NCI-H1092 (cell line): ENCODE measurements at places on chromosomes 7 and 10.

GRCh38 chr10:117754770-117755658 lies 212.5 kb downstream of the EMX2 start:
- no peak for DNase-seq

DNA sequence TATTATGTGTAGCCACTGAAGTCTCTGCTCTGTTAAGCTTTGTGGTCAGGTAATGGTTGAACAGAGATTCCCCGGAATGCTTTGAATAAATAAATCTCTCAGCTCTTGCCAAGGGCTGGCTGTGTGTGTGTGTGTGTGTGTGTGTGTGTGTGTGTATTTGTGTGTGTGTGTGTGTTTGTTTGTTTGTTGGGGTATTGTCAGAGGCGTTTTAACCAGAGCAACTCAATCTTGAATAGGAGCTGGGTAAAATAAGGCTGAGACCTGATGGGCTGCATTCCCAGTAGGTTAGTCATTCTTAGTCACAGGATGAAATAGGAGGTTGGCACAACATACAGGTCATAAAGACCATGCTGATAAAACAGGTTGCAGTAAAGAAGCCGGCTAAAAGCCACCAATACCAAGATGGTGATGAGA lies 256.2 kb upstream of the CACNA2D1 start:
- DNase-seq = no peak

DNA sequence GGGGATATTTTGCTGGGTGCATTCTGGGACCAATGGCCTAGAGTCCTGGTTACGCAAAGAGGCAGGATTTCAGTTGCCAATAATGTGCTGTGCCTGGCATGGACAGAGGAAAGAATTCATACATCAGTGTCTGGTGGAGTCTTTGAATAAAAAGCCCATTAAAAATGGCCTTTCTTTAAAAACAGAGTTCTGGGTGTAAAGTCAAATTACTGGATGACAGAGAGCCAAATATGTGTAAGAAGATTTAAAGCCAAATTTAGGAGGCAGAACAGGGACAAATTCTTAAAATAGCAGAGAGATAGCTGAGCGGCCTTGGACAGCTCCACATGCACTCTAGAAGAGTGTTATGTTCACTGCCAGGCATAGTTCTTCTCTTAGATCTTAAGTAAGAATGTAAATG lies 60.8 kb upstream of the MEOX2 start:
- no peak for DNase-seq

DNA sequence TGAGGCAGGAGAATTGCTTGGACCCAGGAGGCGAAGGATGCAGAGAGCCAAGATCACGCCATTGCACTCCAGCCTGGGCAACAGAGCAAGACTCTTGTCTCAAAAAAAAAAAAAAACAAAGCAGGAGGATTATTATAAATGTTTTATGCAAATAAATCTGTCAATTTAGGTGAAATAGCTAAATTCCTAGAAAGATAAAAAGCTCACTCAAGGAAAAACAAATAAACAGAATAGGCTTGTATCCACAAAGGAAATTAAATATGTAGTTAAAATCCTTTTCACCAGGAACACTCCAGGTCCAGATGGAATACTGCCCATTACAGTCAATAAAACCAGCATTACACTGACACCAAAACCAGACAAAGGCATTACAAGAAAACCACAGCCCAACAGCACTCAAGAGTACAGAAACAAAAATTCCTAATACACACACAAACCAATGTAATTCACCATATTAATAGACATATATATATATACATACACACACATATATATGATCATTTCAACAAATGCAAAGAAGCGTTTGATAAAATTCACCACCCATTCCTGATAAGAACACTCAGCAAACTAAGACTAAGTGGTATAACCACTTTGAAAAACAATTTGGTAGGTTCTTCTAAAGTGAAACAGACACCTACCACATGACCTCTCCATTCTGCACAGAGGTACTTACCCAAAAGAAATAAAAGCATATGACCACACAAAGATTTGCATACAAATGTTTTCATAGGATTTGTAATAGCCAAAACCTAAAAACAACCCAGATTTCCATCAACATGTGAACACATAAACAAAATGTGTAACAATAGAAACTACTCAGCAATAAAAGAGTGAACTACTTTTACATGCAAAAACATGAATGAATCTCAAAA lies 38.8 kb downstream of the ABI1 start:
- DNase-seq = no peak

DNA sequence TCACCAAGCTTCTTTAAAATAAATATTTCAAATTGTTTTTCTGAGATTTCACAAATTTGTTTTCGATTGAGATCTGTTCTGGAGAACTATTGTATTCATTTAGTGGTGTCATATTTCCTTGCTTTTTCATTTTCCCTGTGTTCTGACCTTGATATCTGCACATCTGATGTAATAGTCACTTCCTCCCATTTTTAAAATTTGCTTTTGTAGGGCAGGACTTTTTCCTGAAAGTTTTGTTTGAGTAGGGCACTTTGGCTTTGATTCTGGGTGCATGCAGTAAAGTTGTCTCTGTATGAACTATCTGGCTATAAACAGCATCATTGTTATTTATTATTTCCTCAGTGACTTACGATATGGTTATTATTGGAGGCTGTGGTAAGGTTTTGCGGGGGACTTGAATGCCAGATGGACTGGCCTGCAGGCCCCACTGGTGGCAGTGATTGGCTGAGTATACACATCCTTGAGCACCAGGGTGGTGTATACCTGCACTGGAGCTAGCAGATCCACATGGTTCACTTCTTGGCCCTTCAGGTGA lies 83.6 kb downstream of the CSTF2T start:
- no peak for DNase-seq

DNA sequence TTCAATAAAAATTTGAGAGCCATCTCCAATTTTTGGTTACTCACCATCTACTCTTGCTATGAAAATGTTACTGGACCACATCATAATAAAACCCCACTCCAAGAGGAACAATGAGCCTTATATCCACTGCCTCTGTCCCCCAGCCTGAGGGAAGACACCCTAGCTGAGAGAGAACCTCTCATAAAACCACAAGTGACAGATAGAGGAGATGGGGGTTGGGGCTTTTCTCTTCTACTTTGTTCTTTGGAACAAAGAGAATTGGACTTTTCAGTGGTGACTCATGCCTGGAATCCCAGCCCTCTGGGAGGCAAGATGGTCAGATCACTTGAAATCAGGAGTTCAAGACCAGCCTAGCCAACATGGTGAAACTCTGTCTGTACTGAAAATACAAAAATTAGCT lies 27.6 kb upstream of the TAS2R16 start:
- DNase-seq = no peak

- DNase-seq = peak; percentile 7
Observed at GRCh38 chr7:128666200-128666599, 5.9 kb upstream of the GARIN1A start.

- no peak for DNase-seq
Observed at GRCh38 chr10:49309691-49310411, 10.9 kb downstream of the C10orf71 start.

DNA sequence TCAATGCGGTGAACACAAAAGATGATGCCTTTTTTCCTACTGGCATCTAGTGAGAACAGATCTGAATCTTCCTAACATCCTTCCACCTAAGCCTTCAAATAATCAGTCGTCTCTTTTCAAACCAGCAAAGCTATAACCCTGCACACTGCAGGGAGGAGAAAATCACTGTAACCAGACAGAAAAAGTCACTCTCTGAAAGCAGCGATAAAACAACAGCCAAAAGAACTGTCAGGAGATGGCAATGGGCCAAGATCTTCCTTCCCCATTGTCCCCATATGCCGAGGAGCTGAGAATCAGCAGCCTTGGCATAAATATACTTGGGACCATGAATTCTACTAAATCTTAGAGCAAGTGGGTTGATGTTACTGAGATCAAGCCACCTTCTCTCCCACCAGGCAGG lies 13.1 kb downstream of the FZD9 start:
- DNase-seq = no peak

GRCh38 chr7:2475678-2476015 lies 551 bp downstream of the GRIFIN start:
- no peak for DNase-seq

GRCh38 chr7:107505997-107506673 lies 36.3 kb downstream of the GPR22 start:
- peak; percentile 56 for DNase-seq

GRCh38 chr10:72257051-72257892 lies 16.5 kb upstream of the DDIT4 start:
- DNase-seq = no peak

DNA sequence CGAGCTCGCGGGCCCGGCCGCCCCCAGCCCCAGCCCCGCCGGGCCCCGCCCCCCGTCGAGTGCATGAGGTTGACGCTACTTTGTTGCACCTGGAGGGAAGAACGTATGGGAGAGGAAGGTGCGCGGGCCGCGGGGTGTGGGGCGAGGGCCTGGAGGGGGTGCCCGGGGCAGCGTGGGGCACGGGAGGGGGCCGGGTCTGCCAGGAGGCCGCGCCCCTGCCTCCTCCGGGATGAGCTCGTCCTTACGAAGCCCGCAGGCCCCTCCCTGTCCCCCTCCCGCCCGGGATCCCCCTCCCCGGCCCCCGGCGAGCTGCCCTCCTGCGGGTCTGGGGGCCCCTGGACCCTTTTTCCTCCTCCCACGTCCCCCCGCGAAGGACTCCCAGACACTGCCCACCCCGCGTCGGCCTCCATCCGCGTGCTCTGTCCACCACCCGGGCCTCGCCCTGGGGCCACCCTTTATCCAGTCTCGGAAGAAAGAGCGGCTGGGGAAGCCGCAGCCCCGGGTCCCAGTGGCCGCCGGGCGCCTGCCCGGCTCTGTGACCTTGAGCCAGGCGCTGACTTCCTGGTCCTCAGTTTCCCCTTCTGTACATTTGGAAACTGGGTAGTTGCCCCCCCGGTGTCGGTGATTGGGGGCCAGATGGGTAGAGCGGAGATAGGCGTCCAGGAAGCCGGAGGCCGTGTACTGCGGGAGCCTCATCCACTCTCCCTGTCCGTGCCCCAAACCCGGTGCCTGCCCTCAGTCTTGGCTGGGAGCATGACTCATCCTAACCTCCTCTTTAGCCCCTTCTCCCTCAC lies 521 bp downstream of the LIMK1 start:
- peak; percentile 68 for DNase-seq

GRCh38 chr10:97764519-97764931 lies 7.3 kb downstream of the SFRP5 start:
- no peak for DNase-seq

DNA sequence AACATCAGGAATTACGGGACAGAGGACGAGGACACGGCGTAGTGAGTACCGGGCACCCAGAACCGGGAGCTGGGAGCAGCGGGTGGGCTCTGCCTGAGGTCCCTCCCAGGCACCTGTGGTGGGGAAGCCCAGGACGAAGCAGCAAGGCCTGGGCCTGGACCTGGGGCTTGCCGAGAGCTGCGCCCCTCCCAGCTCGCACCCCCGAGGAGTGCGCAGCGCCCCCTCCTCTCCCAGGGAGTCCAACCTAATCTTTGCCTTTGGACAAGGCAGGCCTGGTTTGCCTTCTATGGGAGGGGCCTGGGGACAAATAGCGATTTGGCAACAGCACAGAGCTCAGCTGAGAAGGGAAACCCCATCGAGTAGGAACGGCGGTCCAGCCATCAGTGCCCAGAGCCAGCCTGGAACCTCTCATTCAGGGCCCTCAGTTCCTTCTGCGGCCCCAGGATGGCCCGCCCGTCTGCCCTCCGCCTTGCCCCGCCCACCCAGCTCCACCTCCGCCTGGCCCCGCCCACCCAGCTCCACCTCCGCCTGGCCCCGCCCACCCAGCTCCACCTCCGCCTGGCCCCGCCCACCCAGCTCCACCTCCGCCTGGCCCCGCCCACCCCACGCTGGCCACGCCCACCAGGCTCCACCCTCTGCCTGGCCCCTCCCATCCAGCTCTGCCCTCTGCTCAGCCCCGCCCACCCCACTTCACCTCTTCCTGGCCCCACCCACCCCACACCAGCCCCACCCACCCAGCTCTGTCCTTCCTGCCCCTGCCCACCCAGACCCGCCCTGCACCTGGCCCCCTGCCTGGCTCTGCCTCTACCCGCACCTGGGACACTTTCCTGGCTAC lies 32.5 kb upstream of the KNDC1 start:
- no peak for DNase-seq

GRCh38 chr7:149883452-149883861 lies 9.7 kb downstream of the ATP6V0E2 start:
- peak; percentile 15 for DNase-seq
